ENCODE measurements at places on chromosomes 12 and 14. TPM values are rescaled to one million over a fixed set of nuclear protein-coding genes. Genes with fewer than 3 reads are reported as not detected.

The MYO1H gene
- 9.6 TPM for total RNA-seq

- no peak for DNase-seq
Observed at GRCh38 chr12:105401198-105401597, 70.7 kb downstream of the C12orf75 start.

GRCh38 chr12:55624056-55624455, 12.6 kb upstream of the OR10P1 start:
- DNase-seq: no peak

DNA sequence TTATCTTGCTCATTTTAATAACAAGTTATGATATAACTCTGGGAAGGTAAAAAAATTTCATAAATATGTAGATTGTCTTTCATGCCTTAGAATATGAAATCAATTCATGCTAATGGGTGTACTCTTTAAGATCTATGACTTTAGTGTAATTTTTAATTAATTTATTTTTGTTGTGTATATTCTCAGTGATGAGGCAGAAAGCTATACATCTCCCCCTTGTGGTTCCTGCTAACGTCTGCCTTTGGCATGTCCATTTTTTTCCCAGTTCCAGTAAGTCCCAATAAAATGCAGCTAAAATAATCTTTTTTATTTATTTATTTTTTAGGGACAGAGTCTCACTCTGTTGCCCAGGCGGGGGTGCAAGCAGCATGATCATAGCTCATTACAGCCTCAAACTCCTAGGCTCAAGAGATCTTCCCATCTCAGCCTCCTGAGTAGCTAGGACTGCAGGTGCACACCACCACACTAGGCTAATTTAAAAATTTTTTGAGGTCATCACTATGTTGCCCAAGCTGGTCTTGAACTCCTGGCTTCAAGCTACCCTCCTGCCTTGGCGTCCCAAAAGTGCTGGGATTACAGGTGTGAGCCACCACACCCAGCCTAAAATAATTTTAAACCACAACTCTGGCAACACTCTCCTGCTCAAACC, 3.3 kb upstream of the CHURC1 start:
- DNase-seq: peak; percentile 29

- DNase-seq: no peak
Observed at GRCh38 chr12:68435299-68435637, 103.1 kb upstream of the MDM1 start.

DNA sequence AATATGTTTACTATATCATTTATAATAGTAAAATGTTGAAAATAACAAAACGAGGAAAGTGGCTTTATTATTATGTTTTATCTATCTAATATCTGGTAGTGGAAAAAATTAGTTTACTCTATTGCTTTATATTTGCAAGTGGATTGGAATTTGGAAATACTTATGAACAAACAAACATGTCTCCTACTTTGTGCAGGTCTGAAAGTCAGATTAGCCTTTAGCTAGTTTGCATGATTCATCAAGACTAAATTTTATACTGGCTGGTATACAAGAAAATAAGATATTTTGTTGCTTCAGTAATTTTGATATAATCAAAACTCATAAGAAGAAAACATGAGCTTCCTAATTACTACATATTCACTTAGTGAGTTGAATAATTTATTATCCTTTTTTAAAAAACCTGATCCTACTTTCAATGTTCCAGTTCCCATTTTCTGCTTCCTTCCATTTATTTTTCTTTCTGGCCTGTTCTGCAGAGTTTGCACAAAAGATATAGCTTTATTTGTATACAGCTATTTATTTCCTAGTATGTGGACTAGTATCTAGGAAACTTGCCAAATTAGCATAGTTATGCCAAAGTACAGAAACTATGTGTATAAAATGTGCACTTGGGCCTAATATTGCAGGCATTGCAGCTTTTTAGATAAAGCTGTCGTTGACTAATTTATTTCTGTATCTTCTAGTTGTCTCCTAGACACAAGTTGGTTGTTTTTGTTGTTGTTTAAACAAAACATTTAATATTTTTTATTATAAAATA, 122.0 kb downstream of the AKAP6 start:
- no peak for DNase-seq

- DNase-seq: no peak
Observed at GRCh38 chr12:123941624-123942237, 30.9 kb downstream of the CCDC92 start.

DNA sequence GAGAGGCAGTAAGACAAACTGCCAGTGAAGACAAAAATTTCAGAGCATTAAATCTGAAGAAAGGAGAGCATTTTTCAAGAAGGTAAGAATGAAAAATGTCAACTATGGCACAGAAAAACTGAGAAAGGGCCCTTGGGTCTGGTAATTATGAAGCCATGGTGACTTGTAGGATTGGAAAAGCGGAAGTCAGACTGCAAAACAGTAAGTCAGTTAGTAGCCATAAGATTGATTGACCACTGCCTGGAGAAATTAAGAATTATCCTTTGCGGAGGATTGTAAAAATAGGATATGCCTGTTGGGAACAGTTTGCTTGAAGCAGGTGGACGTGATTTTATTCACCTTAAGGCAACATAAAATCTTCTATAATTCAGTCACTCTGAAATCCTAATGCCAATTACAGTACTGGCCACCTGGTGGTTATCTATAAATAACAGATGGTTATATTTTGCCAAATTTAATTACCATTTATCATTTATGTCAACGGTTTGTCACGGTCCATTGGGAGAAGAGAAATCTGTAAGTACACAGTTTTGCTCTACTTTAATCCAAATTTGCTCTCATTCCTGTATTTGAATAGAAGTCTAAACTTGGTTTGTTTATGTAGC, 127.1 kb upstream of the CNTN1 start:
- DNase-seq: no peak

The TSHR gene
- total RNA-seq: 13.0 TPM

GRCh38 chr12:43789941-43790340, 16.2 kb downstream of the TWF1 start:
- no peak for DNase-seq

DNA sequence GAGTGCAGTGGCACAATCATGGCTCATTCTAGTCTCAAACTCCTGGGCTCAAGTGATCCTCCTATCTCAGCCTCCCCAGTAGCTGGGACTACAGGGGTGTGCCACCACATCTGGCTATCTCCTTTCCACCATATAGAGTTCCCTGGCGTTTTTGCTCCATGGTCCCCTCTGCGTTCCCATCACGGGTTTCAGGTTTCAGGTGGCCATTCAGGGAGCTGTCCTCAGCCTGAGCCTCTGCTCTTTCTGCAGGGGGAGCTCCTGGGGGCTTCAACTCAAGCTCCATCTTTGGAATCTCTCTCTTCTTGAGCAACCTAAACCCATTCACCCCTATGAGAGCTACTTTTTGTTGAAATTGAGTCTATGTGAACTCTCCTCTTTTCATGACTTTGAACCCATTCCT, 11.6 kb downstream of the SMIM41 start:
- no peak for DNase-seq

DNA sequence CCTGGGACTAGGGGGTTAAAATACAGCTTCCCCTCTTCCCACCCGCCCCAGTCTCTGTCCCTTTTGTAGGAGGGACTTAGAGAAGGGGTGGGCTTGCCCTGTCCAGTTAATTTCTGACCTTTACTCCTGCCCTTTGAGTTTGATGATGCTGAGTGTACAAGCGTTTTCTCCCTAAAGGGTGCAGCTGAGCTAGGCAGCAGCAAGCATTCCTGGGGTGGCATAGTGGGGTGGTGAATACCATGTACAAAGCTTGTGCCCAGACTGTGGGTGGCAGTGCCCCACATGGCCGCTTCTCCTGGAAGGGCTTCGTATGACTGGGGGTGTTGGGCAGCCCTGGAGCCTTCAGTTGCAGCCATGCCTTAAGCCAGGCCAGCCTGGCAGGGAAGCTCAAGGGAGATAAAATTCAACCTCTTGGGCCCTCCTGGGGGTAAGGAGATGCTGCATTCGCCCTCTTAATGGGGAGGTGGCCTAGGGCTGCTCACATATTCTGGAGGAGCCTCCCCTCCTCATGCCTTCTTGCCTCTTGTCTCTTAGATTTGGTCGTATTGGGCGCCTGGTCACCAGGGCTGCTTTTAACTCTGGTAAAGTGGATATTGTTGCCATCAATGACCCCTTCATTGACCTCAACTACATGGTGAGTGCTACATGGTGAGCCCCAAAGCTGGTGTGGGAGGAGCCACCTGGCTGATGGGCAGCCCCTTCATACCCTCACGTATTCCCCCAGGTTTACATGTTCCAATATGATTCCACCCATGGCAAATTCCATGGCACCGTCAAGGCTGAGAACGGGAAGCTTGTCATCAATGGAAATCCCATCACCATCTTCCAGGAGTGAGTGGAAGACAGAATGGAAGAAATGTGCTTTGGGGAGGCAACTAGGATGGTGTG, 1.9 kb downstream of the GAPDH start:
- DNase-seq: no peak

DNA sequence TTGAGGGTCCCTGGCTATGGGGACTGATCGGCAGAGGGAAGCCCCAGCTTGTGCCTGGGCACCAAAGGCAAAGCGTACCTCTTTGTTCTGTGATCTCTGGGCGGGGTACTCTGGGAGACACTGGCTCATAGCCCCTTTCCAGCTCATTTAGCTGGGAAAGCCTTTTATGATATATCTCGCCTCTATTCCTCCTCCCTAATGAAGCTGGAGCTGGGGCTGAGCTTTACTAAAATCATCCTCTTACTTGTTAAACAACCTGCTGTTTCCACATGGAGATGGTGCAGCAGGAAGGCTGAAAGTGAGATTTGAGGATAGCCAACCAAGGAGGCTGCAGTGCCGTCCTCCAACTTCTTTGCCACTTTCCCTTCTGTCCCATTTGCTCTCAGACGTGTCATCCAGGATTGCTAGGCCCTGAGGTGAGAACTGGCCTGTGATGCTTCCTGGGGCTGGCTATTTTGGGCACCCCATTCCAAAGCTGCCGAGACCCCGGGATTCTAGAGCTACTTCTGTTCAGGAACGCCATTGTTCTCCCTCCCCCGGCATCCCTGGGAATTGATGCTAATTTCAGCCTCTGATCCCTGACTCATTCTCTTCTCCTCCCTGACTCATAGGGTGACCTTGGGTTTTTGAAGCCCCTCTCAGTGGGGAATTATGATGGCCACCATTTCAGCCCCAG, 16.0 kb downstream of the PDE1B start:
- no peak for DNase-seq

GRCh38 chr14:71228711-71229110, 321.5 kb downstream of the PCNX1 start:
- no peak for DNase-seq

DNA sequence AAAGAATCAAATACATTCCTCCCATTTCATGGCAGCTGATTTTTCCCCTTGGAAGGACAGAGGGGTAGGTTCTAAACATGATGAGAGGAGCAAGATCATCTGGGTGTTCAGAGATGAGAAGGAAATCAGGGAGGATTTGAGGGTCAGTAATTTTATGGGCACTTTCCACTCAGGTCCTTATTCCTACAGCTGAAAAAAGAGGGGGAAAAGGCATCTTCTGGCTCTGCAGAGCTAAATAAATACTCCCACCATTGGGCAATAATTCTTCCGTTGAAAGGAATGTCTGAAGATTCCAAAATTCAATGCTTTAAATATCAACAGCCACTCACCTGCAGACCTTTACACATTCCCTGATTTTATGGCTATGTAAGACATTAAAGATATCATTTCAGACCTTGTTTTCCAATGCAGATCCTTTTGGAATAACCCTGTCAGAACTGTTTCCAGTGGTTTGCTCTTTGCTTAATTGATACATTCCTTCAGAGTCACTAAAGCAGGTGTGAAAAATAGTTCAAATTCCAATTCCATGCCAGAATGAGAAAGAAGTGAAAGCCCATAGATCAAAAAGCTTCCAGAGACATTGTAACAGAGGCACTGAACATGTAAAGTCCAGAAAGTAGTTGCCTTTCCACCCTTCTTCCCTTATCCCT, 233.3 kb upstream of the KRR1 start:
- DNase-seq: no peak

The PLD4 gene
- total RNA-seq: 2.4 TPM

DNA sequence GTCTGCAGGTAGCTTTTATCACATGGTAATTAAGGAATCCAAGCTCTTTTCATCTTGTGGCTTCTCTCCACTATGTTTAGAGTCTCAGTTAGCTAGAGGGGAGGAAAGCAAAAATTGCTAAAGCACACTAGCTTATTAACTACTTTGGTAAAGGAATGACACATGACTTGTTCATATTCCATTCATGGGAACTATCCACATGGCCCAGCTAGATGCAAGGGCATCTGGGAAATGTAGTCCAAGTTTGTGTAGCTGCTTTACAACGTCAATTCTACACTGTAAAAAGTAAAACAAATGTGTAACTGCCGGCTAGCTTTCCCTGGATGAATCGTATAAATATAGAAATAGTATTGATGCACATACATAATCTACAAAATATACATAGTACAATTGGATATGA, 244.5 kb upstream of the LRFN5 start:
- DNase-seq: no peak

- no peak for DNase-seq
Observed at GRCh38 chr12:12661086-12661856, 34.7 kb downstream of the GPR19 start.

- DNase-seq: no peak
Observed at GRCh38 chr14:102692334-102692733, 84.9 kb upstream of the TRAF3 start.

DNA sequence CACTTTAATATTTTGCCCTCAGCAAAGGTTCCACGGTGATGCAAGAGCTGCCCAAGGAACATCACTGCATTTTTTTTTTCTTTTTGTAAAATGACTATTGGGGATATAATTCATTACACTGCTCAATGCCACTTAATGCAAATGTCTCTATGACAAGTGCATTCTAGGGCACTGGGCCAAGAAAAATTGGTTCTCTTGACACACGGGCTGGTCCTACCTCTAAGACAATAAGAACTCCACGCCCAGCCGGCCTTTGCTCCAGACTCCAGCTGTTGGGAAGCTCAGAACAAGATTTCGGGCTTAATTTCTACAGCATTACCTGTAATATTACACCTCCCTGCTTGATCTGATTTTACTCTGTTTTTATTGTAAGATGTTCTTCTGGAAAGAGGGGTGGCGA, 48.8 kb upstream of the VRK1 start:
- DNase-seq: no peak

- DNase-seq: peak; percentile 79
Observed at GRCh38 chr12:119676022-119676421, 8.1 kb downstream of the PRKAB1 start.

The SLC25A47 gene
- not detected for total RNA-seq

DNA sequence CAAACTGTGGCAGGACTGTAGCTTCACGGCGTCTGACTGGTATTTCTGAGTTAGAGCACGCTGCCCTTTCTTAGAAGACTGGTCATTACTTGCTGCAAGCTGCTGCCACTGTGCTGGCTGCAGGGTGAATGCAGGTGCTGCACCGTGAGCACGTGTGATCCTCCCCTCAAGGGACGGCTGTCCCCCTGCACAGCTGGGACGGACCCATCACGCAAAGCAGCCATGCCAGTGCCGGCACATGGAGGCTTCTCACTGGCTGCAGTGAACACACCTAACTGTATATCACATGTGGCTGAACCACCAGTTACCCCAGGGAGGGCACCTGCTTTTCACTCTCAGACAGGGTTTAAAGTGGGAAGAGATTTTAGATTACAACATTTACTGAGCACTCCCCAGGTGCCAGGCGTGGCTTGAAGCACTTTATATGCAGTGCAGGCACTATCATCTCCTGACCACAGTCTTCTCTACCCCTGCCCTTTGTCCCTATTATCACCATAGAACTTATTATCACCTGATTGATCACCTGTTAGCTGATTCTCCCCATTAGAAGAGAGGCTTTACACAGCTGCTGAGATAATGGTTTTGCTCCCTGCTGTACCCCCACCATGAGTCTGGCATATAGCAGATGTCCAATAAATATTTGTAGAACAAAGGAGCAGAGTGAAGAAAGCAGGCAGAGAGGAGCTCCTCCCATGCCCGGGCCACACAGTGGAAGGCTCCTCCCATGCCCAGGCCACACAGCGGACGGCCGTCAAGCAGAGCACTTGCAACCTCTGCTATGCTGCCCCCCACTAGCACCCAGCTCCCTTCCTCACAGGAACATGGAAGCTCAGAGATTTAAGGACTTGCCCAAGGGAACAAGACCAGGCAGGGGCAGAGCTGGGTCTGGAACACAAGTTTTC, 25.9 kb downstream of the SLC25A47 start:
- DNase-seq: no peak

All from umbilical cord (tissue), 2 donors.